ENCODE measurements at places on chromosomes 7 and 10.
A peak's percentile ranks its signal among the peaks of the same experiment; 100 is the strongest.

- no peak for DNase-seq
Measured at GRCh38 chr7:45174966-45175765, 17.6 kb downstream of the RAMP3 start.

DNA sequence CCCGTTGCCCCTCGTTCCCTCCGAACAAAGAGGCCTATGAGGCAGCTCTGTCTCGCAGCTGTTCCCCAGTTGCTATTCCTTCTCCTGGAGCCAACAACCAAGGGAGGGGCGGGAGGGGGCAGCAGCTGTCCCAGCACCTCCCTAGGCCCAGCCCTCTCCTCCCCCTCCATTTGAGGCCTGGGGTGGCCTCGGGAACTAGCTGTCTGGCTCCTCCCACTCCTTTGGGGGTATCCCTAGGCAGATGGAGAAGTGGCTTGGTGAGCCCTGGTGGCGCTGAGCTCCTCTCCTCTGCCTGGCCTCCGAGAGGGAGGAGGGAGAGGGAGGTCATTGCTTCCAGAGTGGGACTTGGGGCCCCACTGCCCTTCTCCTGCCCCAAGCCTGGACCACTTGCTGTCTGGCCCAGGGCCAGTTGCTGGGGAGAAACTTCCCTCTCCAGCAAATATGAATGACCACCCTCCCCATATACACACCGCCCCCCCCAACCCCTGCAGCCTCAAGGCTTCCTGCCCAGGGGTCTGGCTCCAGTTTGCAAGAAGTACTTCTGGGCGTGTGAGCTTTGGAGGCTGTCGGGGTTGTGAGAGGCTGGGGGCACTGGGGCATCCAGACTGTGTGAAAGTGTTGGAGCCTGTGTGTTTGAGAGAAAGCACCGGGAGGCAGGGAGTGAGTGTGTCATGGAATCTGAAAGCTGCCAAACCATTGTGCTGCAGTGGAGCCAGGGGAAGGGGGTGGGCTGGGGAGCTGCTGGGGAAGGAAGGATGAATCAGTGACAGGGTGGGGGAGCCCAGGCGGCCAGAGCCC lies 3.1 kb downstream of the FLNC start:
- DNase-seq = no peak

- DNase-seq = peak; percentile 96
Measured at GRCh38 chr10:86376852-86377796, 10.5 kb upstream of the GRID1 start.

DNA sequence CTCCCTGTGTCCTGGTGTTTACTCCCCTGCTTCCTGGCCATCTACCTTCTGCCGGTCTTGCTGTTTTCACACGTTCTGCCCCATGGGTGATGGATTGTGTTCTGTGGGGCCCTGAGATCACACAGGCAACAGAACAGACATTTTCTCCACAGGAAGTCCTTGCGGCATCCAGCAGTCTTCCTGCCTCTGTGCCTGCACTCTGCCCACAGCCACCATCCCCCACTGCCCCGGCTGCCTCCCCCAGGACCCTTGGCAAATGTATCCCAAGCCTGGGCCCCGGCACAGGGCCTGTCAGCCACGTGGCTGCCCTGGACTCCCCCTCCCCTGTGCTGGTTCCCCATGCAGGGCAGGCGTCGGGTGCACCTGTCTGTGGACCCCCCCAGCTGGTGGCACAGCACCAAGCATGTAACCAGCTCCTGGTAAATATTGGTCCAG lies 184.2 kb downstream of the WDR37 start:
- DNase-seq = no peak

DNA sequence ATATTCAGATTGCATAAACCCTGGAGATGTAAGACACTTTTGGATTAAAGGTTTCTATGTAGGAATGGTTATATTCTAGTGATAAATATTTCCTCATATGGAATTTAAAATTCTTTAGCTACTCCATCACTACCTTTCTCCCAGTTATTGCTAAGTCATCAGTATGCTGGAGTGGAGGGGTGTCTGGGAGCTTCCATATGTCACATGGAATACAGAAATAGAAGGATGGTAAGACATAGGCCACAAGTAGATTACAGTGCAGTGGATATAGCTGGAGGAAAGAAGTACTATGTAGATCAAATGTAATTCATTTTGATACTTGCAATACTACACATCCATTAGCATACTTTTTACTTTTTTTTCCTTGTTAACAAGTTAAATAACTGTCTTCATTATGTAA lies 428.4 kb downstream of the ARL4A start:
- no peak for DNase-seq

DNA sequence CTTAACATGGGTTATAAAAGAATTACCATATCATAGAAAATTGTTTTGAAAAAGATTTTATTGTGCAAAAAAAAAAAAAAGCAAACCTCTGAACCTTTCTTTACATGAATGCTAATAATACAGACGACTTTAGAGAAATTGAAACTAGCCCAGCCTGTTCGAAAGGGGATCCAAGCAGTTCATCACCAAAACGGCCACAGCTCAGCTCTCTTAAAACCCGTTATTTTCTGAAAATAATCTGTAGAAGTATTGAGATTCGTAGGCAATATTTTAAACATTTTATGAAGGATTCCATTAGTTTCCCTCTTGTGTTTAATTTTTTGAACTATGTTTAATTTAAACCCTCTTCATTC lies 9.9 kb upstream of the GSAP start:
- DNase-seq = no peak

GRCh38 chr7:4834601-4835397 lies 27.0 kb downstream of the PAPOLB start:
- no peak for DNase-seq

GRCh38 chr7:111933609-111934008 lies 272.6 kb downstream of the DOCK4 start:
- DNase-seq = no peak

GRCh38 chr7:114708646-114709045 lies 213.2 kb upstream of the MDFIC start:
- no peak for DNase-seq

DNA sequence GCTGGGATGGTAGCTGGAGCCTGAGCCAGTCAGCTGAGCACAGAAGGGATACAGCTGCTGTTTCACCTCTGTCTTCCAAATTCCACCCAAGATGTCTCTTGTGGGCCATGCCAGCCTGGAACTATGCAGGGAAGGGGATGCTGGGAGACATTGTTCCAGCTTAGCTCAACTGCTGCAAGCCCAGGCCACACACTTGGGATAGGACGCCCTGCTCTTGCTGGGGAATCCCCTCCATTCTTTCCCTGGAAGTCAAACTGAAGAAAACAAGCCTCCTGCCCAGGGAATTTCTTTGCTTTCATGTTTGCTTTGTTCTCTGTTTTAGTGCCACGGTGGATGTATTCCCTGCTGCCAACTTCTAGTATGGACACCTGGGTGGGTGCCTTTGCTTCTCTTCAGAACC lies 55.2 kb upstream of the CDK13 start:
- DNase-seq = no peak

- DNase-seq = no peak
Measured at GRCh38 chr7:142654398-142654797, 94.9 kb upstream of the PRSS1 start.

- no peak for DNase-seq
Measured at GRCh38 chr10:129758207-129759021, 205.7 kb downstream of the EBF3 start.

GRCh38 chr10:25745976-25746375 lies 188.1 kb upstream of the MYO3A start:
- no peak for DNase-seq

DNA sequence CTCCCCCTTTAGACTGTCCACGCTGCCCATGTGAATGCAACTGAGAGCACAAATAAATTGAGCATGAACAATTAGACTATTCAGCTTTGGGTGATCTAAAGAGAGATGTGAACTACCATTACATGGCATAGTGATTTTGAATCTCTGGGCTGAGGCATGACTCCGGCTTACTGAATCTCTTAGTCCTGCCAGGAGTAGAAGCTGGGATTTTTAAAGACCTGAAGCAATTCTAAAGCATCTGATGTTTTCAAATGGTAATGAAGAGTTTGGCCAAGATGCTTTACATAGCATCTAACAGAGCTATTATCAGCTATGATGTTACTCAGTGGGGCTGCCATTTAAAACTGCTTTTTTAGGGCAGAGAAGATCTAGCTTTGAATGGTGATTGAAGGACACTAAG lies 1059.1 kb downstream of the SORCS3 start:
- DNase-seq = no peak

GRCh38 chr10:131727560-131727959 lies 173.2 kb upstream of the PPP2R2D start:
- no peak for DNase-seq

- DNase-seq = no peak
Measured at GRCh38 chr7:144579687-144580086, 176.2 kb upstream of the NOBOX start.

- DNase-seq = no peak
Measured at GRCh38 chr7:151349507-151349853, 7.9 kb downstream of the NUB1 start.

GRCh38 chr7:37255327-37255944 lies 193.2 kb downstream of the ELMO1 start:
- DNase-seq = no peak

DNA sequence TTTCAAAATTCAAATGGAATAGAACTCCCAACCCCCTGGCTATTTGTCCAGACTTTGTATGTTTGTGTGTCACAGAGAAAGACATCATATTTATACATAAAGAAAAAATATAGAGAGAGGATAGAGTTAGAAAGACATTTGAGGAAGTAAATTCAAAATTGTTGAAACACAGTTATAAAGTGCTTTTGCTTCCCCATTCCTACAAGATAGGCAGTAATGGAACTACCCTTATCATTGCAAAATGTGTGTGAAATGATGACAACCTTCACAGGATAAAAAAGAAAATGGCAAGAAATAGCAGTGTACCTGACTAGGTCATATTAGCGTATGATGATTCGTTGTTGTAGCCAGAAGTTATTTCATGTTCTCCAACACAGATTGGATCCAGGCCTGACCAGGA lies 63.1 kb downstream of the FZD1 start:
- DNase-seq = no peak

- no peak for DNase-seq
Measured at GRCh38 chr10:44981172-44982113, 2.8 kb upstream of the DEPP1 start.

- no peak for DNase-seq
Measured at GRCh38 chr7:130814778-130815335, 80.8 kb upstream of the KLF14 start.

DNA sequence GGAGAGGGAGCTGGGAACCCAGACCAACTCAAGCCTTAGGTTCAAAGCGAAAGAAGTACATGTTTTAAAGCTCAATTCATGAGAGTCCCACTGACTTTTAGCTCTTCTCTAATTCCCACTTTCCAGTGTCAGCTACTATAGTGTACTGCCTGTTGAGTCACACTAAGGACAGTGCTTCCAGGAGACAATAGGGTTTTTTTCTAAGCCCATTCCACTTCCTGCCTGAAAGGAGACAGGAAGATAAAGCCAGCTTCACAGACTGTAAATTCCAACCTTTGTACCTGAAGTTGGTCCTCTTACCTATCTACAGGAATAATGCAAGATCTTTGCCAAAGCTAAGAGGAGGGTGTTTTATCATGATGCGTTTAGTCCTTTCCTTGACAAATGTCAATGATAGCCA lies 4.4 kb downstream of the MSRB2 start:
- DNase-seq = no peak

GRCh38 chr10:78255796-78256638 lies 222.4 kb downstream of the RPS24 start:
- DNase-seq = no peak

DNA sequence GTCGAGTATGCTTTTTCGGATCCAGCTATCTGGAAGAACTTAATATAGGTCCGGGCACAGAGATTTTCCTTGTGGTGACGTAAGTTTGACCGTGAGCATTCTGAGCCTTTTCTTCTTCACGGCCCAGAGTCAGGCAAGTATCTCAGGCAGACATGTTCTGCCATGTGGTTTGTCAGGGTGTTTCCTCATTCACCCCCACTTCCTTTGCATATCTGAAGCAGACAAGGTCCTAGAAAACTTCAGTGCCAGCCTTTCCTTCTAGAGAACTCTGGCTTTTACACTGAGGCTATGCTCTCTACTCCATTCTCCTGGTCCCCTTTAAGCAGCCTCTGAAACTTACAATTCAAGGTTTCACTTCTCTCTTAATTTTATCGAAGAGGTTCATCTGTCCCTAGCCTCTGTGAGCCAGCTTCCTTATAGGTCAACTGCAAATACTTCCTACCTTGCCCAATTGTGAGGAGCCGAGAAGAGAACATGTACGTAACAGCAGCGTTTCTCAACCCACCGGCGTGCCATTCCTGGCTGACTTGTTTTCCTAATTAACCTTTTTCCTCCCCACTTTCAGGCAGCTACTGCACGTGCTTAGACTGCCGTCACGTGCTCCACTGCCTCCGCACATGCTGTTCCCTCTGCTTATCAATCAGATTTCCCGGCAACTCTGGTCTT lies 47.3 kb downstream of the CDCA7L start:
- no peak for DNase-seq

DNA sequence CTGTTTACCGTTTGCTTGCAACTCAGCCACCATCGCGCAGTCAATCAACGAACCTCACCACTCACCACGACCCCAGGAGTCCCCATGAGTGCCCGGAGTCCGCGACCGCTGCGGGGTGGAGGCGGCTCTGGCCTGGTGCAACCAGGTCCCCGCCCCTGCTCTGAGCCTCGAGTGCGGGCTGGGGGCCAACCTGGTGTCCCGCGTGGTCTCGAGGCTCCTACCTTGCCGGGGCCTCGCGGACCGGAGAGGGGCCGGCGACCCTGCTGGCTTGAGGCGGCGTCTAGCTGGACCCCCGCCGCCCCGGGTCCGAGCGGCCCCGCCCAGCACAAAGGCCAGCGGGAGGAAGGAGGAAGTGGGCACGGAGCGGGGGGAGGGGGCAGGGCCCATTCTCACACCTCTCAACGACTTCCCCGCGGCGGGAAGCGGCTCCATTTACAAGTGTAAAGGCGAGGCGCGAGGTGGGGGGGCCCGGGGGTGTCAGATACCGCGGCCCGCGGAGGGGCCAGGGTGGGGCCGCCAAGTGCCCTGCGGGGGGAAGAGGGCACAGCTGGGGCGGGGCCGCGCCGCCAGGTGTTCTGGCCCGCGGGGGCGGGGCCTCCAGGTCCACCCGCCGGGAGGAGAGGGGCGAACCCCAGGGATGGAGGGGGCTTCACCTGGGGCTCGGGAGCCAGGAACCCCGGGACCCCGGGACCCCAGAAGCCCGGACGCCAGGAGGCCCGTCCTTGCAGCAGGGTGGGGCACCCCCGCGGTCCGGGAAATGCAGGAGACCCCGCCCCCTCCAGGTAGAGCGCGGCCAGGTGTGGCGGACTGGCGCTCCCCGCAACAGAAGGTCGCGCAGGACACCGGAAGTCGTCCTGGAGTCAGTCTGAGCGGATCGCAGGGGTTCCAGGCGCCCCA lies 8.6 kb downstream of the CTBP2 start:
- DNase-seq = no peak

GRCh38 chr10:128055061-128055868 lies 71.0 kb downstream of the MKI67 start:
- DNase-seq = no peak
